ENCODE measurements at places on chromosomes 5 and 9. TPM values are rescaled to one million over a fixed set of nuclear protein-coding genes. Genes with fewer than 3 reads are reported as not detected.

Gene ATOSB
- total RNA-seq, result 29.6 TPM

DNA sequence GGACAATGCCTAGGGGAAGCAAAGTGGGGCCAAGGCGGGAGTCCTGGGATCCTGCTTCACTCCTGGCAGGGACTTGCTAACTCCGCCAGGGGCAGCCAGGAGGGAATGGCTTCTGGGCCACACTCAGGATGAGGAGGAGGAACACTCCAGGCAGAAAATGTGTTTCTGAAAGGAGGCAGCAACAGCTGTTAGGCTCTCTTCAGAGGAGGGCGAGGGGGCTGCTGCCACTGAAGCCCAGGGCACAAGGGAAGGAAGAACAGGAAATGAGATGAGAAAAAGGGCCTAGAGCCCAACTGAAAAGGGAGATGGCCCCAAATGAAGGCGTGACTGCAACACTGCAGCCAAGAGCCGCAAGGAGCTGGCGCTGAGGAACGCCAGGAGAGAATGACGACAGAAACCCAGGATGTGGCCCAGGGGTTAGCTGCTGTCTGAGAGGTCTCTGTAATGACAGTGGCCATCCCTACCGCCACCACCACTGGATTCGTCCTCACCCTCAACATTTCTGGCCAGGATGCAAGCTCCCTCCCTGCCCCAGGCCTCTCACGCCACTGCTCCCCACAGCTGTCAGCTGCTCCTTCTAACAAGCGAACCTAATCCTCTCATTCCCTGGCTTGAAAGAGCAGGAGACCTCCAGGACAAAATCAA lies 15.8 kb downstream of the PSMB7 start:
- H3K4me1 ChIP-seq, result no peaks in the 10 kb centered on the region
- H3K4me3 ChIP-seq, result no peak overlapping the region
- H3K27ac ChIP-seq, result no peak overlapping the region
- H3K36me3 ChIP-seq, result peaks cover 5% of the 10 kb centered on the region
- H3K27me3 ChIP-seq, result no peaks in the 10 kb centered on the region

GRCh38 chr5:33650911-33651310 lies 210.1 kb downstream of the TARS1 start:
- DNase-seq, result no peak
- no peaks in the 10 kb centered on the region for H3K36me3 ChIP-seq
- H3K4me1 ChIP-seq, result no peaks in the 10 kb centered on the region

Gene PCDHGC4
- total RNA-seq, result 2.8 TPM

GRCh38 chr5:124342584-124342983 lies 403.9 kb downstream of the ZNF608 start:
- DNase-seq, result no peak
- no peaks in the 10 kb centered on the region for H3K36me3 ChIP-seq
- H3K4me1 ChIP-seq, result peaks cover 2% of the 10 kb centered on the region
- no peak overlapping the region for H3K4me3 ChIP-seq
- no peaks in the 10 kb centered on the region for H3K27me3 ChIP-seq
- no peak overlapping the region for H3K27ac ChIP-seq

- no peaks in the 10 kb centered on the region for H3K27me3 ChIP-seq
- H3K4me3 ChIP-seq, result no peak overlapping the region
- H3K4me1 ChIP-seq, result no peaks in the 10 kb centered on the region
- no peaks in the 10 kb centered on the region for H3K36me3 ChIP-seq
- no peak for DNase-seq
Observed at GRCh38 chr5:134029156-134029555, 24.4 kb upstream of the VDAC1 start.

DNA sequence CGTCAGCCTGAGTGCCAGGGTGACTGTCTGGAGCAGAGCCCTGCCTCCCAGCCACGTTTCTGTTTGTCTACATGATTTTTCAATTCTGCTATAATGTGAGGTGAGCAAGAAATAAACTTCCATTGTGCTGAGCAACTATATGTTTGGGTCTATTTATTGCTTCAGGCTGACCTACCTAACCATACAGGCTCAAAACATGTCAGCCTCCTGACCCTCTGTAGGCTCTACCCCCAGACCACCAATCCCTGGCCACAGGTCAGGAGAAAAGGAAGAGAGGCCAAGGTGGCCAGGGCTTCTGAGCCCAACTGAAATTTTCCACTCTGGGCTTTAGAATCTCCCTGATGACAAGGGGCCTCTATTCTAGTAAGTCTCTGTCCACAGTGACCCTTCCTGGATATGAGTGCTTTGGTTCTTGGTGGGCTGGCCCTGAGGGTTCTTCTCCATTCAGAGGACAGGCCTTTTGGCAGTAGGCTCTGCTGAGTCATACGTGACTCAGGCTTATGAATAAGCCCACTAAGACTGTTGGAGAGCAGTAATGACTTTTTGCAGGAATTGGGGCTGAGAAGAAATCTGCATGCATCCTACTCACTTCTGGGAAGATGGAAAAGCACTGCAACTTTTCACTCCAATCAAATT lies 117.2 kb upstream of the TBCA start:
- no peak overlapping the region for H3K27ac ChIP-seq
- H3K4me3 ChIP-seq, result no peak overlapping the region
- DNase-seq, result peak; percentile 78
- no peaks in the 10 kb centered on the region for H3K27me3 ChIP-seq
- H3K36me3 ChIP-seq, result no peaks in the 10 kb centered on the region
- H3K4me1 ChIP-seq, result no peaks in the 10 kb centered on the region

- H3K27ac ChIP-seq, result no peak overlapping the region
- no peaks in the 10 kb centered on the region for H3K27me3 ChIP-seq
- no peaks in the 10 kb centered on the region for H3K4me1 ChIP-seq
- no peaks in the 10 kb centered on the region for H3K36me3 ChIP-seq
- H3K4me3 ChIP-seq, result no peak overlapping the region
Observed at GRCh38 chr5:175778951-175779503, 92.4 kb upstream of the CPLX2 start.

GRCh38 chr5:52693280-52693679 lies 94.4 kb upstream of the ITGA1 start:
- no peaks in the 10 kb centered on the region for H3K27me3 ChIP-seq
- DNase-seq, result no peak
- no peak overlapping the region for H3K4me3 ChIP-seq
- peaks cover 11% of the 10 kb centered on the region for H3K4me1 ChIP-seq

Gene WWC1
- 0.49 TPM for total RNA-seq

- no peak overlapping the region for H3K27ac ChIP-seq
- DNase-seq, result no peak
- H3K4me3 ChIP-seq, result no peak overlapping the region
- no peaks in the 10 kb centered on the region for H3K4me1 ChIP-seq
- H3K36me3 ChIP-seq, result no peaks in the 10 kb centered on the region
Observed at GRCh38 chr5:138966236-138966985, 91.3 kb upstream of the LRRTM2 start.

Gene GNPDA1
- total RNA-seq, result 18.7 TPM

Gene TRIM14
- 8.5 TPM for total RNA-seq

DNA sequence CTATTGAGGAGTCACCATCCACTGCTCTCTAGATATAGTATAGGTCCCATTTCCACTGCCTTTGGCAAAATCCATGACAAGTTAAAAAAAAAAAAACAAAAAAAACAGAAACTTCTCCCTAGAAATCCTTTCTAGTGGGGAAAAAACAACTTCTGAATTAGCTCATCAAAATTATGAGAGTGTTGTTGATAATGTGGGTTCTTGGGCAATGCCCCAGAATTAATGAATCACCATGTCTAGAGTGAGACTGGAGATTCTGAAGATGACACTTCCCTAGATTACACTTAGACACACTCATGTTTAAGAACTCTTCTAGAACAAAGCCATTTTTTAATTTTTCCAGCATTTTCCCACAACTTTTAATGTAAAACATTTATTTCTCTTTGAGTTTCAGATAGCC lies 728.0 kb upstream of the C9orf72 start:
- H3K27me3 ChIP-seq, result no peaks in the 10 kb centered on the region
- DNase-seq, result no peak
- H3K27ac ChIP-seq, result no peak overlapping the region
- H3K36me3 ChIP-seq, result no peaks in the 10 kb centered on the region
- H3K4me3 ChIP-seq, result no peak overlapping the region

- H3K4me3 ChIP-seq, result no peak overlapping the region
- DNase-seq, result no peak
- no peaks in the 10 kb centered on the region for H3K4me1 ChIP-seq
- H3K27ac ChIP-seq, result no peak overlapping the region
Observed at GRCh38 chr5:29942089-29942488, 1251.4 kb upstream of the CDH6 start.

DNA sequence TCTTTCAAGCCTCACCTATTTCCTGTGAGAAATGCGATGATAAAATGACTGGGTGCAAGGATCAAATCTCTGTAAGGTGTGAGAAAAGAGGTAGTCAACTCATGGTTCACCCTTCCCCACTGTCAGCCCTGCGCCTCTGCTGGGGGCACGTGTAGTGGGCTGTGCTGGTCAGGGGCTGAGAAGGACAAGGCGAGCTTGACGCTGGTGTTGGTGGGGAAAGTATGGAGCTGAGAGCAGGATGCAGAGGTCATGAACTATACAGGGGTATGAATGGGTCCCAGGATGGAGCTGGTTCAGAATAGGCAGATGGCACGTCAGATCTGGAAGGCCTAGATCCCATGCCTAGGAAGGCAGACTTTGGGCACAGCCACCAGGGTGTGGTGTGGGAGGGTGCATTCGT lies 20.6 kb downstream of the PITX1 start:
- H3K27ac ChIP-seq, result no peak overlapping the region
- no peaks in the 10 kb centered on the region for H3K36me3 ChIP-seq
- peaks cover 8% of the 10 kb centered on the region for H3K4me1 ChIP-seq
- H3K27me3 ChIP-seq, result no peaks in the 10 kb centered on the region
- H3K4me3 ChIP-seq, result no peak overlapping the region

GRCh38 chr5:23930985-23931384 lies 423.6 kb downstream of the PRDM9 start:
- H3K4me1 ChIP-seq, result no peaks in the 10 kb centered on the region
- H3K27me3 ChIP-seq, result no peaks in the 10 kb centered on the region
- no peak for DNase-seq
- no peak overlapping the region for H3K27ac ChIP-seq
- no peaks in the 10 kb centered on the region for H3K36me3 ChIP-seq

Gene ARL10
- 13.3 TPM for total RNA-seq

Gene TMEM215
- not detected for total RNA-seq

- H3K36me3 ChIP-seq, result no peaks in the 10 kb centered on the region
- no peak overlapping the region for H3K4me3 ChIP-seq
- H3K27ac ChIP-seq, result no peak overlapping the region
- H3K4me1 ChIP-seq, result no peaks in the 10 kb centered on the region
- DNase-seq, result no peak
Observed at GRCh38 chr5:160293901-160294561, 18.3 kb downstream of the CCNJL start.

Gene ANKRD20A1
- total RNA-seq, result 1.9 TPM

GRCh38 chr9:121233906-121234831 lies 32.5 kb upstream of the RAB14 start:
- no peaks in the 10 kb centered on the region for H3K36me3 ChIP-seq
- no peak overlapping the region for H3K27ac ChIP-seq
- peaks cover 3% of the 10 kb centered on the region for H3K4me1 ChIP-seq
- no peak for DNase-seq
- H3K27me3 ChIP-seq, result no peaks in the 10 kb centered on the region

DNA sequence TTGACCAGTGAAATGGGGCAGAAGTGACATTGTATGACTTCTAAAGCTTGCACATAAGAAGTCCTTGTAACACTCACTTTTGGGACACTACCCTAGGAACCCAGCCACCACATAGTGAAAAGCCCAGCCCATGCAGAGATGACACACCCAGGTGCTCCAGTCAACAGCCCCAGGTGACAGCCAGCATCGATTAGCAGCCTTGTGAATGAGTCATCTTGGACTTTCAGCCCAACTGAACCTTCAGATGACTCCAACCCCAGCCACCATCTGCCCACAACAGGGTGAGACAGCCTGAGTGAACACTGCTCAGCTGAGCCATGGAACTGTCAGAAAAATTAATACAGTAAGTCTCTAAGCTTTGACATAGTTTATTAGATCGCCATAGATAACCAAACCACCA lies 458.6 kb downstream of the ZSWIM6 start:
- no peaks in the 10 kb centered on the region for H3K36me3 ChIP-seq
- H3K27me3 ChIP-seq, result no peaks in the 10 kb centered on the region
- DNase-seq, result no peak
- H3K4me3 ChIP-seq, result no peak overlapping the region
- H3K4me1 ChIP-seq, result no peaks in the 10 kb centered on the region

Gene KIF4B
- total RNA-seq, result 0.09 TPM

- no peaks in the 10 kb centered on the region for H3K27me3 ChIP-seq
- no peaks in the 10 kb centered on the region for H3K4me1 ChIP-seq
- H3K4me3 ChIP-seq, result no peak overlapping the region
Observed at GRCh38 chr5:140575309-140575708, 10.7 kb downstream of the SLC35A4 start.

Gene NUTM2F
- total RNA-seq, result not detected

GRCh38 chr5:41875121-41875520 lies 4.9 kb upstream of the OXCT1 start:
- H3K27ac ChIP-seq, result no peak overlapping the region
- no peak overlapping the region for H3K4me3 ChIP-seq
- no peaks in the 10 kb centered on the region for H3K27me3 ChIP-seq
- H3K4me1 ChIP-seq, result peaks cover 2% of the 10 kb centered on the region
- no peak for DNase-seq

Gene DMRT3
- 0.26 TPM for total RNA-seq

DNA sequence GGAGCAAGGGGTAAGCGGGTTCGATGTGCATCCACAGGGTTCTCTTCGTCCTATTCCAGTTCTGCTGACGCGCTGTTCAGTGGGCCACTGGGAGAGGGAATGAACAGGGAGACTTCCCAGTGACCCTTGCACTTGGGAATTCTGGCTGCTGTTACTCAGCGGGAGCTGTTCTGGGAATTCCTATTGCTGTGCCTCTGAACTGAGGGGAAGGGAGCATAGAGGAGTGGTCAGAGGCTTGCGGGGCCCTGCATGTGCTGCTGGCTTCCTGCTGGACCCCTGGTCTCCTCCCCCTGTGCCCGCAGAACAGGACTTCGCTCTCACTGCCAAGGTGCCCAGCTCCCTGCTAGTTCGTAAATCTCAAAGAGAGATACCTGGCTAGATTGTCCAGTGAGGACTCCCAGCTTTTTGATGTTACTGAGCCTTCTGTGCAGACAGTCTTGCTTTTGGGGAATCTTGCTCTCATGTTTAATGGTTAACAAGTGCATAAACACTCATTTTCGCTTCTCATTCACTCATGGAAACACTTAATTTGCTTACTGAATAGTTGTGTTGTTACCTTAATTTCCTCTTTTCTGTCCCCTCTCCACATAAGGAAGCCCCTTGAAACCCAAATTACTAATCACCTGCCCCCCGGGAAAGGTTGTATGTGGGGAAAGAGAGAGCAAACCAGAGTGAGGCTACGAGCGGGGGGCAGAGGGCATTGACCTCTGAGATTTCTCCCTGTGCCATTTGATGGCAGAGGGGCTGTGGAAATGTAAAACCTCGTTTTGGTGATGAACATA lies 5.9 kb downstream of the TRIO start:
- DNase-seq, result no peak
- H3K27me3 ChIP-seq, result no peaks in the 10 kb centered on the region
- no peaks in the 10 kb centered on the region for H3K4me1 ChIP-seq
- no peaks in the 10 kb centered on the region for H3K36me3 ChIP-seq
- no peak overlapping the region for H3K27ac ChIP-seq

Gene SLC25A48
- total RNA-seq, result 1.1 TPM

- DNase-seq, result no peak
- no peaks in the 10 kb centered on the region for H3K27me3 ChIP-seq
- H3K27ac ChIP-seq, result no peak overlapping the region
- H3K4me3 ChIP-seq, result no peak overlapping the region
- H3K36me3 ChIP-seq, result no peaks in the 10 kb centered on the region
Observed at GRCh38 chr5:168648016-168648415, 68.8 kb upstream of the PANK3 start.
